ENCODE measurements at places on chromosomes 4 and X. TPM values are rescaled to one million over a fixed set of nuclear protein-coding genes. Genes with fewer than 3 reads are reported as not detected.
A peak's percentile ranks its signal among the peaks of the same experiment; 100 is the strongest.

The XIAP gene
- polyA plus RNA-seq, result 29.0 TPM

The USP51 gene
- 3.4 TPM for polyA plus RNA-seq

DNA sequence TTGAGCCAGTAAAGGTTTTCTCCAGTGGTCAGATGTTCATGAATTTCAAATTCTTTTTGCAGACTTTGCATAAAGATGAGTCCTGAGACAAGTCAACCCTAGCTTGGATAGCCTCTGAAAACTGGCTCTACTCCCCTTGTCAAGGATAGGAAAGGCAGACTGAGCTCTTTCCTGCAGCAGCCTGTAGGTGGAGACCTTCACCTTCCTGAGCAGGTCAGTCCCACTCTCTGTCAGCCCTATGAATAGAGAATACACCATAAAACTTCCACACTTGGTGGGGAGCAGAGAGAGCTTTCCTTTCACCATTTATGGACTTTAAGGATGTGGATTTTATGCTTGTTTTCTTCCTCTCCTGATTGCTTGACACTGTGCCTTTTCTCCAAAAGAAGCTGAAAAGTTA is 41.9 kb downstream of the PCDH19 start:
- DNase-seq, result peak; percentile 19

- DNase-seq, result no peak
Measured at GRCh38 chr4:96459105-96459504, 619.2 kb downstream of the PDHA2 start.

The NKX1-1 gene
- polyA plus RNA-seq, result not detected

DNA sequence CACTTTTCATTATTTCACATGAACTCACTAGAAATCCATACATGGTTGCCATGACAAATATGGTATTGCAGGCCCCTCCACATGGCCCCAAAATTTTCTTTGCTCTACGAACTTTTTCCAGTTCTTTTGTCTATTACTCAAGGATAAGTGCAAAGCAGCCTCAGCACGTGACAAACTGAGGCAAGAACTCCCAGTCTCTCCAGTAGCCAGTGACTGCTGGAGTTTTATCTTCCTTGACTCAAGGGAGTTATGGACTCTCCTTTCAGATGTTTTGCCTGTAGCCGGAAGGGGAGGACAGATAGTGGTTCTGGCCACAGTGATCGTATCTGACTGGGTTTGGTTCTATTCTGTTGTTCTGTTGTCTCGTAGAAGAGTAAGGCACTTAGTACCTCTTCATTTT is 105.5 kb downstream of the ARHGAP24 start:
- DNase-seq, result no peak

The P2RY4 gene
- not detected for polyA plus RNA-seq

DNA sequence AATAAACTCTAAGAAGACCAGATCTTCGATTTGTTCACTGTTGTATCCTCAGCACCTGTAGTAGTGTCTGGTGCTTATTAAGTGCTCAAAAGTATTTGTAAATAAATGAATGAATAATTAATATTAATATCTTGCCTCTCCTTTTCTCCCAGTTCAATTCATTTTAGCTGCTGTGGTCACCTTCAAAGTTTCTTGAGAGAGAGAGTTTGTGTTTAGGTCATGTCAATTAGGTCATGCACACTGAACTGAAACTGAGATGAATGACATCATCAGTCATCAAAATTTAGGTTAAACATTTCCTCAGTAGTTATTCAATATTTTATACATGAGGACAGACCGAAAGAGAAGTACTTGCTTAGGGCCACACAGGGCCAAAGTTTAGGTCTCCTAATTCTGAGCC is 73.5 kb downstream of the ANXA3 start:
- DNase-seq, result no peak

The SATL1 gene
- 0.22 TPM for polyA plus RNA-seq

GRCh38 chrX:101745046-101745445 is 85.4 kb upstream of the ARMCX2 start:
- DNase-seq, result no peak

Data from kidney (tissue), 22 donors.